ENCODE measurements at places on chromosomes 13 and 19.

DNA sequence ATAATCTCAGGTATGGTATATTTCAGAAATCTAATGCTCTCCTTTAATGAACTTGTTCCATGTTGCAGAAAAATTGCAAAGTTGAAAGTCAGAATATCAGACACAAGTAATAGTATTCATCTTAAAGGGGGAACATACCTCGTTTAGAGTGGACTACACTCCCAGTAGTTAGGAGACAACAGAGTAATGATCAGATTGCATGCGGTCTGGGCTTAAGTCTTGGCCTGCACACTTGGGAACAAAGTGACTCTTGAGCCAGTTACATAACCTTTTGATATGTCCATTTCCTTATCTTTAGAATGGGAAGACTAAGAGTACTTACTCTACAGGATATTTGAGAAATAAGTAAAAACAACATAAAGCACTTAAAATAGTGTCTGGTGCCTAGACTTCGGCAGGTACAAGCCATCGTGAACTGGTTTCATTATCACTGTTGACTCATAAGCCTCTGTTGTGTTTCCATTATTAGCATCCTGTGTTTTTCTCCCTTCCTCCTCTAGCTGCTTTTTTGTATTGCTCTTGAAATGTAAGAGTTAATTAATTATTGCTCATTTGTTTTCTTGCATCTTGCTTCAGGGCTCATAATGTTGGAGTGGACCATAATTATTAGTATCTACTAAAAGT, 53.0 kb downstream of the DPY19L3 start:
- no peak for DNase-seq

- DNase-seq, result no peak
Observed at GRCh38 chr19:18501832-18502231, 20.0 kb downstream of the ELL start.

GRCh38 chr13:50125554-50126262, 110.5 kb downstream of the KCNRG start:
- DNase-seq, result no peak

DNA sequence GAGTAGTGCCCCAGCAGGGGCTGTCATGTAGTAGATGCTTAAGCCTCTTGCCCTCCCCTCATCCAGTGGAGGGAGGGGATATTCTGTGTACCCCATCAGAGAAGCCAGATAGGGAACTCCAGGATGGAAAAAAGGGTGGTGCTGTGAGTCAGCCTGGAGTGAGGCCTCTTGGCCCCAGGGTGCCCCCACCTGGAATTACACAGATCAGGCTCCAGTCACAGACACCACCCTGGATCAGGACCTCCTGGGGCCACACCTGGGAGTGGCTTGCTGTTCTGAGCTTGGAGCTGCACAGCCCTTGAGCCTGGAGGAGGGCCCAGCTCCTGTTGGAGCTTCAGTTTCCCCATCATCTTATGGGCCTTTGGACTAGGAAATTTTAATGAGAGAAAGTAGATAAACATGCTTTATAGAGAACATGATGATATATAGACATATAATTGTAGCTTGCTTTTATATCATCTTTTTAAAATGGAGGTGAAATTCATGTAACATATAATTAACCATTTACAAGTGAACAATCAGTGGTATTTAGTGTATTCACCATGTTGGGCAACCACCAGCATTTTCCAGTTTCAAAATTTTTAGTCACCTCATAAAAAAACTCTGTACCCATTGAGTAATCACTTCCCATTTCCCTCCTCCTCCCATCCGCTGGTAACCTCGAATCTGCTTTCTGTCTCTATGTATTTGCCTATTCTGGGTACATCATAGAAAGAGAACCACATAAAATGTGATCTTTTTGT, 24.6 kb downstream of the CYP4F22 start:
- no peak for DNase-seq

GRCh38 chr19:16113727-16114126, 2.0 kb downstream of the RAB8A start:
- DNase-seq, result no peak

- DNase-seq, result no peak
Observed at GRCh38 chr19:34365463-34366401, 736 bp downstream of the GPI start.

DNA sequence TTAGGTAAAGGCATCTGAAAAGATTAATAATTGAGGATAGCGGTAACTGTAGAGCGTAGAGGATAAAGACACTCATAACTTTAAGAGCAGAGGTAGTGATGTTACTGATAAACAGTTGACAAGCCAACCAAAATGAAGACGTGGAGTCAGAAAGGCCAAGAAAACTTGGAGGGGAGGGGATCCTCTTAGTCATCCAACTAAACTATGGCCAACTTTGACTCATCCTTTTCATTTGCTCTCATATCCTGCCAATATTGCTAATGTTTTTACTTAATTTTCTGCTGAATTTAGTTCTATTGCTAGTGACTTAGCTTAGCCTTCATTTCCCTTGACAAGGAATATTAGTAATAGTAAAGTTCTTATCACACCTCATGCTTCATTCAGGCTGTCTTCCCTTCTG, 13.4 kb downstream of the ITGBL1 start:
- no peak for DNase-seq

GRCh38 chr13:70616847-70617246, 508.6 kb upstream of the KLHL1 start:
- no peak for DNase-seq

- DNase-seq, result no peak
Observed at GRCh38 chr13:22744688-22745452, 435.9 kb upstream of the SGCG start.

- no peak for DNase-seq
Observed at GRCh38 chr13:44619651-44620050, 43.5 kb upstream of the TSC22D1 start.

DNA sequence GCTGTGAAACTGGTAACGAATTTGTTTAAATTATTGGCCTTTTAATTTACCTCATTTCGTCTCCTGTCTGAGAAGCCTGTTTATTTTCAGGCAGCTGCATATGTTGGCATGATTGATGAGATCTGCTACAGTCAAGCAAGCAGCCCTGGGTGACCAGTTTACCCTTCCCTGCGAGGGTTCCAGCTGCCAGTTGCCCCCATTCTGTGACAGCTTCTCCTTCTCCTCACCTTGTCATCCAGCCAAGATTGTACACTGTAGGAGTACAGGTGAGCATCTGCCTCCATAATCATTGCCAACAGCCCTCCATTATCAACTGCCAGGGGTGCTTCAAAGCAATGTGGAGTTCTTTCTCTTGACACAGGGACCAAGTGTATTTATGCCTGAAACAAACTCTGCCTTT, 1979.9 kb upstream of the PRR20A start:
- DNase-seq, result no peak

DNA sequence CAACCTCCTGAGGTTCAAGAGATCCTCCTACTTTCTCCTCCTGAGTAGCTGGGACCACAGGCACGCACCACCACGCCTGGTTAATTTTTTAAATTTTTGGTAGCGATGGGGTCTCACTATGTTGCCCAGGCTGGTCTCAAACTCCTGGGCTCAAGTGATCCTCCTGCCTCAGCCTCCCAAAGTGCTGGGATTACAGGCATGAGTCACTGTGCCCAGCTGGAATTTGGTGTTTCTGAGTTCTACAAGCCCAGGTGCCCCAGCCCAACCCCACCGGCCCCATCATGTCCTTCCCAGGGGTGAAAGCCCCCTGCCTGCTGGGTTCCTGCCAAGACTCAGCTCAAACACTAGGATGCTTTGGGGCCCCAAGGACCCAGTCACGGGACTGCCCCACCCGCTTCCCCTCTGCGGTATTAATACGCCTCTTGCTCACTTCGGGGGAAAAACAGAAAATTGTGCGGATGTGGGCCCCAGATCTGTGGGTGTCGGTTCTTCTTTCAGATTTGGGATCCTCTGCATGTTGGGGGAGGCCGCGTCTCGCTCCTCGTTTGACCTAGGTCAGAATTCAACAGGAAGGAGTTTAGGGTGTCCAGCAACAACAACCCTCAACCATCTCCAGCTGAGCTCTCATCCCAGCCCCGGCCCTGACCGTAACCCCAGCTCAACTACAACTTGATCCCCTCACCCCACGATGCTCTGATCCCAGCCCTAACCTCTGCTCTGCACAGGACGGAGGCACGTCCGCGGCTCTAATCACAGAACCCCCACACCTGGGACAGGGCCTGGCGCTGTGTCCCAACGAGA, 3.7 kb upstream of the FCER2 start:
- no peak for DNase-seq

DNA sequence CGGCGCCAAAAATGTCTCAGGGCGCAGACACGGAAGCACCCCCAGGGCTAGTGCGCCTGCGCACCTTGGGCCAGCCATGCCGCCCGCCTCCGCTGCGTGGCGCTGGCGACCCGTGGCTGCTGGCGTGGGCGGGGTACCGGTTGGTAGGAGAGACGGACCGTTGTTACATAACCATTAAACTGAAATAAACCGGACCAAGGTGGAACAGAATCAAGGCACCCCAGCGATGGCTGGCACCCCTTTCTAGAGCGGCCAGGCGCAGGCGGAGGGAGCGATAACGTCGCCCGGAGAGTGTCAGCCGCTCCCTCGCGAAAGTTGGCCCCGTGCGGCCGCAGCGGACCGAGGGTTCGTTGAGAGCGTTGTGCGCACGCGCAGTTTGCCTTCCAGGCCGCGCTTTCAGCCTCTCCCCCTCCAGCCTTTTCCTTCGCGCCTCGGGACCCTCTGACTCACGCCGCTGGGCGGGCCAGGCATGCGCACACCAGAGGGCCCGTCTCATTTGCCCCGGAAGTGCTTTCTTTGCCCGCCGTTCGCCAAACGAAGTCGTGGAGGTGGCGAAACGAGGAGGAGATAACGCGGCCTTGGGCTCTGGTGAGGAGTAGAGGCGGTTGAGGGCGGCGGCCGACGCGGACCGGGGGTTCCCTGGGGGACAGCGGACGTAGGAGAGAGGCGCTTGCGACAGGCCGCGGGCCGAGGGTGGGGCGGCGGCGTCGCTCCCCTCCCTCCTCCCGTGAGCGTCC, at the start of the genes PLEKHJ1 and SF3A2:
Gene PLEKHJ1, minus strand, starts transcription at position 16 of the 737 bp plus-strand sequence. CDS start 81 bp downstream, outside the sequence.
Gene SF3A2, plus strand, starts transcription at position 511 of the 737 bp plus-strand sequence. CDS start 6,595 bp downstream, outside the sequence.
- DNase-seq, result peak; percentile 86

DNA sequence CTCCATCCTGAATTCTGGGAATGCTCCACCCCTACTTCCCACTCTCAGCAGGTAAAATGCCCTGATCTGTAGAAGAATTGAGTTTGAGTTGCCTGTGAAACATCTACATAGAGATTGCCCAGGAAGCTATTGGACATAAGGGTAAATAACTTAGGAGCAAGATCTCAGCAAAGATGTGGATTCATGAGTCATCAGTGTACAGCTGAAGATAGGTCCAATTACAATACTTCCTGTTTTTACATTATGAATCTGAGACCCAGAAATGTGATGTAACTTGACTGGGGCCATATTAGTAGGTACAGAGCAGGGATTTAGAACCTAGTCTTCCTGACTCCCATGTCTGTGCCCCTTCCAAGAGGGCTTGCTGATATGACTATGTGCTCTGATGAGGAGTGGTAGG, 79.4 kb upstream of the FNDC3A start:
- DNase-seq, result no peak

- no peak for DNase-seq
Observed at GRCh38 chr19:4983346-4984105, 14.6 kb downstream of the KDM4B start.

- DNase-seq, result no peak
Observed at GRCh38 chr13:33494596-33495204, 209.1 kb upstream of the STARD13 start.

DNA sequence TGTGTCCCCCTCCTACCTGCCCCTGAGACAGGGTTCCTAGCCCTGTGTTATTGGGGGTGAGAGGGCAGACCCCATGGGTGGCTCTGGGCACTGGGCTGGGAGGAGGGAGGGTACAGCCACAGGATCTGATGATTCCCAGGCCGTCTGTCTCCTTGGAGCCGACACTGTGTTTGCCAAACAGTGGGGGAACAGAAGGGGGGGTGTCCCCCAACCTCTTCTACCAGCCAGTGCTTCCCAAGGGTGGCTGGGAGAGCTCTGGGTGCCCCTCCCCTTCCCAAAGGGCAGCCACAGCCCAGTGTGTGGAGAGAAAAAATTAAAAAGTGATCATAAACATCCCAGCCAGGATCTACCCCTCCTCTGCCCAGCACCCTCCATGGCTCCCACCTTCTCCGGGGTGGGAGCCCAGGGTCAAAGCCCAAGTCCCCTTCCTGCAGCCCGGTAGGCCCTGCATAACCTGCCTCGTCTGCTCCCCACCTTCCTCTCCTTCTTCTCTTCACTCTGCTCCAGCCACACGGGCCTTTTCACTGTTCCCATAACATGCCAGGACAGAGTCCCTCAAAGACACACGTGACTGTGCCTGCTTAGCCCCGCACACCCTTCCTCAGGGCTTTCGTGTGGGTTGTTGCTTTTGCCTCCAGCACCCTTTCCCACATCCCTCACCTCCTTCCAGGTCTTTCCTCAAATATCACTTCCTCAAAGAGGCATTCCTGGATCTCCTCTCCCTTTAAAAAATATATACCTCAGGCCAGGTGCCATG, 1.4 kb upstream of the PLIN4 start:
- DNase-seq, result no peak

GRCh38 chr13:97030705-97031452, 36.6 kb upstream of the OXGR1 start:
- no peak for DNase-seq

- no peak for DNase-seq
Observed at GRCh38 chr13:106619688-106620555, 52.0 kb upstream of the ARGLU1 start.

GRCh38 chr19:5150902-5151741, 182.2 kb downstream of the KDM4B start:
- no peak for DNase-seq

- DNase-seq, result no peak
Observed at GRCh38 chr19:50801107-50801506, 10.9 kb downstream of the ACP4 start.

DNA sequence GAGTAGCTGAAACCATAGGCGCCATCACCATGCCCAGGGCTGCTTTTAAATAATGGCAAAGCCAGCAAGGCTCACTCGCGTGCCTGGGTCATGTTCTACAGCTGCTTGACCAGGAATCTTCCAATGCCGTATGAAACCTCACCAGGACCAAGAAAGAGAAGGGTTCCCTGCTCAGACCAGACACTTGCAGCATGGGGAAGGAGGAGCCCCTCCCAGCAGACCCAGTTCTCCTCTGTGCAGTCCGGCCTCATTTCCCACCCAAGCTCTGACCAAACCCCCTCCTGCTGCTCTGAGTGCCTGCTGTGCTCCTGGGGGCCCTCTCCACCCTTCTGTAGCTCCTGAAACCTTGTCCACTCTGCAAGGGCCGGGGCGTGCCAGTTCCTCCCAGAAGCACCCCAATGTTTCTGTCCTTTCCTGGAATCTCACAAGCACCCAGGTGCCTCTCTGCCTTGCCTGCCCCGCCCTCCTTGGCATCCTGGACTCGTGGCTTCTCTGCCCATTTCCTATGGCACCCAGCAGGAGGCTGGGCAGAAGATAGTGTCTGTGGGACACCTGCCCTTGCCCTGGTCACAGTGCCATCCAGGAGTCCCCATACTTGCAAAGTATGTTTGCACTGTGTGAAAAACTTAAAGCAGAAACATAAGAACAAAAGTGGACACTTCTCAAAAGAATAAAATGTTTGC, 6.8 kb upstream of the SLC7A9 start:
- no peak for DNase-seq

GRCh38 chr13:108270442-108270841, 924 bp downstream of the TNFSF13B start:
- DNase-seq, result no peak

DNA sequence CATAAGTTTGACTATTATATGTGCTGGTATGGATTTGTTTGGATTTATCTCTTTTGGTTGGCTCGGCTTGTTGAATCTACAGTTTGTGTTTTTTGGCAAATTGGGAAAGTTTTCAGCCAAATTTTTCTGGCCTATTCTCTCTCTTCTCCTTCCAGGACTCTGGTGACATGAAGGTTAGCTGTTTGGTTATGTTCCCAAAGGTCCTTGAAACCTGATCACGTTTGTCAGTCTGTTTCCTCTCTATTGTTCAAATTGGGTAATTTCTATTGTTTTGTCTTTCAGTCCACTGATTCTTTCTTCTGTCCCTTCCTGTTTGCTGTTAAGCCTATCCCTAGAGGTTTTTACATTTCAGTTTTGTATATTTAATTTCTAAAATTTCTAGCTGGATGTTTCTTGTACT, 81.5 kb upstream of the SHISA2 start:
- no peak for DNase-seq
